CD4-positive, alpha-beta T cell treated with Interleukin-17A for 4 hours (primary cell): ENCODE measurements at places on chromosomes 11 and 22.

DNA sequence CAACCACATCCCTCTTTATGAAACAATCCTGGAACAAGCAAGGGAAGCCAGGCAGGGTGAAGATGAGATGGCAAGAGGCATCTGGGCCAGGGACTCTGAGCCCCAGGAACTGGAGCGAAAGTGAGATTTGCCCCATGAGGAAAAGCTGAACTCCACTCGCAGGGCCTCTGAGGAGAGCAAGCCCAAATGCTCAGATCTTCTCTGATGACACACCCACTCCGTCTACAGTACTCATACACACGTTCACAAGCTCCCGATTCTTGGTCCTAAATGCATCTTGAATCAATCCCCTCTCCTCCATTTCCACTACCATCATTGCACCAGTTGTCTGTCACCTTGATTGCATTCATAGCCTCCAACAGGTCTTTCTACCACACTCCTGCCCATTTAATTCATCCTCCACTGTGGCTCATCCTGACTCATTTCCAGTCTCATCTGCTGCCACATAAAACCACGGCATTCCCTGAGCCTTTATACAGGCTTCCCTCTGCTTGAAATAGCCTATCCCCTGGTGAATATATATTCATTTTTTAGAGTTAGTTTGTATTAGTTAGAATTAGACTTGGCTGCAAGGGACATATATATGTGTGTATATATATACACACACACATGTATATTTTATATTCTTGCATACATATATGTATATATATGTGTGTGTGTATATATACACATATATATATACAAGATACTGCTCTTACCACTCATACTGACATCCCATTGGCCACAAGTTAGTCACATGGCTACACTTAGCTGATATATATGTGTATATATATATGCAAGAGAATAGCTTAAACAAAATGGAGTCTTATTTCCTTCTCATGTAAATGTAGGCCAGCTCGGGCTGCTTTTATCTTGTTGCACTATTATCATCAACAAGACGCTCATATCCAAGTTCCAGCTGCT, 1.4 kb upstream of the APOA5 start:
- no peak for DNase-seq

DNA sequence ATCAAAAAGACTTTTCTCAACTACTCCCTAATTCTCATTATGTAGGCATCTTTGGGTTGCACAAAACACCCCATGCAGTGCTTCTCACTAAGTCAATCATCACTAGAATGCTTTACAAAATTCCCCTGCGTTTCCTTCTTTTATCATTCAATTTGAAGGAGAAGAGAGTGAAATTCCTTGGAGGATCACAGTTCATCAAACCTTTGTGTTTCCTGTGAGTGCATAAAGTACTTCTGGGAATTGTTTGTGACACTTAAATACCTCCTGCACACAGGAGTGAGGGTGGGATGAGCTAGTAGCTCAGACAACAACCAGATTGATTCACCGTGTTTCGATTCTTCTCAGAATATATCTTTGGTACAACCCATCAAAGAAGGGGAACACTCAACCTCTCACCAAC, 3.7 kb upstream of the OR5AR1 start:
- DNase-seq: no peak

GRCh38 chr11:60970369-60970774, 1.1 kb upstream of the CD6 start:
- DNase-seq: peak; percentile 88

DNA sequence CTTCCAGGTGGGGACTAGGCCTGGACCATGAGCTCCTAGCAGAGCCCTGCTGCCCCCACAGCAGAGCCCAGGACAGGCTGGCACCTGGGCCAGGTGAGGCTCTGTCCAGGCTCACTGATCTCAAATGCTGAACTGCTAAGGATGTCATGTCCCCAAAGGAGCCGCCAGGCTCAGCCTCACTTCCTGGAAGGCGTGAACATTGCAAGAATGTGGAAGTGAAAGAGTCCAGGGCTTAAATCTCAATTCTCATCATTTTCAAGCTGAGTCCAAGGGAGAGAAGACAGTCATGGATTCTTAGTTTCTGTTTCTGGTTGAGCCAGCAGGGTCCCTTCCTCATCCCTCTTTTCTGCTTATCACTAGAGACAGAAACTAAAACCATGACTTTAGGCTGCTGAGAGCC, 5.0 kb downstream of the ASCL2 start:
- DNase-seq: no peak

- peak; percentile 44 for DNase-seq
These were observed 612 bp downstream of the ASPHD2 start for GRCh38 chr22:26429458-26430286.

- DNase-seq: no peak
These were observed 1.6 kb downstream of the HRAS start for GRCh38 chr11:533586-534395.

DNA sequence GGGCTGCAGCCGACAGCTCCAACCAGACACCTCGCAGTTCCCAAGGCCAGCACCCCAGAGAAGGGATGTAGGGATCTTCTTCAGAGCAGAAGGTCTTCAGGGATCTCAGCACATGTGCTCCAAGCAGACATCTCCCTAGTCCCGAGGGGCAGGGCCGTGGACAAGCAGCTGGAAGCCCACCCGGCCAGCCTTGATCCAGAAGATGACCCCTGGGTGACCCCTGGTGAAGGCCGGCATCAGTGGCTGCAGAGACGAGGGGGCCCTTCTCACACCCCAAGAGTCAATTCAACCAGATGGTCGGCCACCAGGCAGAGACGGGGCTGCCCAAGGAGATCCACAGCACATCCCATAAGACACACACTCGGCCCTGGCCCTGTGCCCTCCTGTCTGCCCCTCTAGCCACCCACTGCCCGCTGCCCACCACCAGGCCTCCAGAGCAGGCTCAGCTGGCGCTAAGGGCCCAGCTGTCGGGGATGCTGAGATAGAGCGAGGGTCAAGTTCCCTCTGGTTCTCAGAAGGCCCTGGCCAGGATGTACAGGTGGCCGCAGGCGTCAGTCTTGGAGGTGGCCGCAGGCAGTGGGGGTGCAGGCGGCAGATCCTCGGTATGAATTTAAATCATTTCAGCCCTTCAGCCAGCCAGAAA, 168.3 kb downstream of the BRD1 start:
- no peak for DNase-seq

DNA sequence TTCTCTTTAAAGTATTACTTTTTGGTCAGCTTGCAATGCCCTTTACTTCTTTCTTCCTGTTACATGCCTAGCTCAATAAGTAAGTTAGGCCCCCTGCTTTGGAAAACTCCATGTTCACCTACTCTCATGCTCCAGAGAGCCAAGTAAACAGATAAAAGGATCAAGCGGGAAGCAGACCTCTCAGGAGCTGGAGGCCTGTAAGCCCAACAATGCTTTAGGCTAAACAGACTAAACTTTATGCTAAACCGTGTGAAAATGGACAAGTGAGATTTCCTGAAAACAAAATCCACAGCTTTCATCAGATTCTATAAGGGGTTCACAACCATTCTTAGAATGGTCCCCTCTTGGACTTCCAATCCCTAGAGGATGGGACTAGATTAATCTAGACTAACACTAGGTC, 40.2 kb downstream of the CELF1 start:
- no peak for DNase-seq

DNA sequence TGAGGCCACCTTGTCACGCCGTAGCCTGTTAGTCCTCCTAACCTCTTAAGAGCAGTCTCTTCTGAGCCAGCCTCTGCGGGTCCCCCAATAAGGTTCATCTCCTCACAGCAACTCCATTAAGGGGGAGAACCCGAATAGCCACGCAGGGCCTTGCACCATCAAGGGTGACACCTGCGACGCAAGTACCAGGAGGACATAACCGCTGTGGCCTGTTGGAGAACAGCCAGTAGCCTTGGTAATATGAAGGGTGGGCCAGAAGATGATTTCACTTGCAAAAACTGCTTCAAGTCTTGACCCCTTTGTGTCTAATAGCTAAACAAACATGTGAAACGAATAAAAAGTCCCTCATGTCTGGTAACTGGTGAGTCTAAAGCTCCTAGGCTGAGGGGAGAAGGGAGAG, 14.8 kb downstream of the ARFGAP2 start:
- DNase-seq: no peak

DNA sequence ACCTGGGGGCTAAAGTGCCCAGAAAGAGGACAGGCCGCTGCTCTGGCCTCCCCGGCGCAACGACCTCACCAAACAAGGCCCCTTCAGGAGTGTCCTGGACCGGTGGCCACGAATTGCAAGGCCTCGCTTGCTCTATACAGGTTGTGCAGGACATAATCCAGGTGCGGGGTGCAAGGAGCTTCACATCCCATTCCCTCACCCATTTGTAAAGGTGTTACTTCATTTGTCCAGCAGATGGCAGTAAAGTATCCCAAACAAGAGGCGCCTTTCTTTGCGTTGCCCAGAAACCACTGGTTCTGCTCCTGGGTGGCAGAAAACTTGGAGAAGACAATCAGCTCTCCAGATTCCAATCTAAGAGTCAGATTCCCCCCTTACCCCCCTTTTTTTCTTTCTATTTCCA, 35.9 kb upstream of the PRDM11 start:
- DNase-seq: peak; percentile 46

DNA sequence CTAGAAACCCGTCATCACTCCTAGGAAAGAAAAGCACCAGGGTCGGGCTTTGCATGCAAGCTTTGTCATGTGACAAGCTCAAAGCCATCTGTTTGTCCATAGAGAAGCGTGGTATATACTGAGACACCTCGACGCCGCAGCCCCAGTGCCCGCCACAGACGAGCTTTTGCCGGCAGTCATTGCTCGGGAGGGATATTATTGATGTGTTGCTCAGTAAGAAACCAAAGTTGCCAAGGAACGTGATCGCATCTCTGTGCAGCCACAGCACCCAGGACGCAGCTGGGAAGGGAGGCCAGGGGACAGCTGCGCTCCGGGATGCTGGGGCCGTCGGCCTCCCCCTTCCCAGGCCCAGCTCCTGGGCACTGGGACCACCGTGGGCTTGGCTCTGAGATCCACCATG, 89.5 kb upstream of the KCNQ1OT1 start:
- DNase-seq: no peak

- no peak for DNase-seq
These were observed 148.9 kb downstream of the TBC1D22A start for GRCh38 chr22:46911346-46911745.

DNA sequence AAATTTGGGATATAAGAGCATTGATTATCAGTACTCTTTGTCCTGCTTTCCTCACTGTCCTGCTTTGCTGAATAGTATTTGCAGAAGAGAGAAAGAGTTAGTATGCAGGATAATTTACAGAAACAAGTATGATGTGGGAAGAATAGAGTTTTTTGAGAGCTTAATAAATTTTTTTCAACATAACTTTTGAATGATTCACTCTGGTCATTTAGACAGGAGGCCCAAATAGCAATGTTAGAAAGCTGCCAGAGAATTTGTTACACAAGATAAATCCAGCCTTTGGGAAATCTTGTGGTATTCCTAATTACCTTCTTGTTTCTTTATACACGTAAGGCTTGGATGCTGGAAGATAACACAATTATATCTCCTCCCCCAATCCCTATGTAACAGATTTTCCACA, 484.6 kb downstream of the CNTN5 start:
- no peak for DNase-seq

DNA sequence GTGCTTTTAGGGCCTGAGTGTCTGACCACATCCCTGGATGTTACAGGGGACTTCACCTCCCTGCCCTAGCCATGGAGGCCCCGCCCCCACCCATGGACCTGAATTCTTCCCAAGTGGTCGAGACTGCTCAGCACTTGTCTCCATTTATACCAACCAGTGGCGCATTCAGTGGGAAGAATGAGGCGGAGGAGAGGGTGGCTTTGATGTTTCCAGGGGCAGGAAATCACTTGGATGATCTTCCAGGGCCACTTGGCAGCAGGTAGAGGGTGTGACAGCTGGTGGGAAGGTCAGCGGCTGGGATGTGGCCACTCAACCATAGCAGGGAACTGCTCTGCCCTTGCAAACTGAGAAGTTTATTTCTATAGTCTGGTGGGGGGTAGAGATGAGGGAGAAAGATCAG, 155.1 kb upstream of the BLID start:
- DNase-seq: no peak

DNA sequence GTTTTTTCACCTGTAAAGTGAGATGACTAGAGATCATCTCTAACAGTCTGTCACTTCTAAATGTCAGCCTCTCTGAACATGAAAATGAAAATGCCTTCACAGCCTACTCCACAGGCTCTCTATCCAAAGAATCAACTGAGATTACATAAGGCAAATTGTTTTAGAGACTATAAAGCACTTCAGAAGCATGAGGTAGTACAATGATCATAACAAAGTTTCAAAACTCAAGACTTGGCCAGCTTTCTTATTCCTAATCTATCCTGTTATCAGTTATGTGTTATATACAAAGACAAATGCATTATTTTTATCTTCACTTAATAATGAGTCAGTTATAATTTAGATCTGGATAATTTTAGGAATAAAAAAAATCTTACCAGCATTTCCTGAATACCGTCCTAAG, 20.3 kb upstream of the CEP126 start:
- DNase-seq: no peak

GRCh38 chr11:118734031-118734430, 54.6 kb upstream of the TREH start:
- no peak for DNase-seq

DNA sequence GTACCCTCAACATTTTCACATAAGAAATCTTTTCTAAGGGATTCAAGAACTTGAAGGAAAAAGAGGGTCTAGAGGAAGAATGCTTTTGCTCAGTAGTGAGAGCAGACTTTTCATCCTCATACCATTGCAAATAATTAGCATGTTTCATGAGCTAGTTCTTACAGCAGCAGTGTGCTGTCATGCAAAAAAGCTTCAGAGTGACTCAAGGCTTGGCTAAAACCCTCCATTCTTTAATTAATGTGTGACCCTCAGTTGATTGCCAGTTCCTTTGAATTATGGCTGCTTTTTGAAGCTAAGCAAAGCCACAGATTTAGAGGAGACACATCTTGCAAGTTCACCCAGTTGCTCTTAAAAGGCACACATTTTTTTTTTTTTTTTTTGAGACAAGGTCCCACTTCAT, 36.6 kb upstream of the PCF11 start:
- no peak for DNase-seq

- DNase-seq: no peak
These were observed 110.8 kb downstream of the CEP164 start for GRCh38 chr11:117438371-117439000.

- DNase-seq: no peak
These were observed 2.3 kb downstream of the YPEL4 start for GRCh38 chr11:57647372-57647771.

GRCh38 chr11:64341851-64342791, 2.1 kb downstream of the CCDC88B start:
- peak; percentile 90 for DNase-seq

GRCh38 chr11:128757886-128758612, 64.2 kb downstream of the FLI1 start:
- peak; percentile 14 for DNase-seq

DNA sequence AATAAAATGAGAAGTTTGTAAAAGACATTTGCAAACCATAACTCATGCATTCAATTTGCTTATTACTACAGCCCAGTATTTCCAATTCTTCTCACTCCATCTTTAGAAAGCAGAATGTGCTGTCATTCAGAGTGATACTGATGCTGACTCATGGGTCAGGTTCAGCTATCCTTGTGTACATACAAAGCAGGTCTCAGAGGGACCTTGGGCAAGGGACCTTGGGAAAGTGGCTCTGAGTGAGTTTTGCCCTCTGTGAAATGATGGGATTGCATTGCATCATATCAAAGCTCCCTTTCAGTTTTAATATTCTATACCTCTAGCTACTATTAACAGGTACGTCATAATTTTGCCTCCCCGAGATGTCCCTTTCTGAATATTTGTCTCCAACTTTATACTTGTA, 848.7 kb downstream of the OPCML start:
- no peak for DNase-seq

GRCh38 chr11:62567018-62567633, 6.6 kb downstream of the EEF1G start:
- no peak for DNase-seq

GRCh38 chr11:111978028-111978771, 41.1 kb downstream of the DIXDC1 start:
- DNase-seq: no peak
